ENCODE measurements at places on chromosomes 4 and X. TPM values are rescaled to one million over a fixed set of nuclear protein-coding genes. Genes with fewer than 3 reads are reported as not detected.

- DNase-seq: no peak
- no peaks in the 10 kb centered on the region for H3K4me1 ChIP-seq
- H3K4me3 ChIP-seq: no peak overlapping the region
These were observed 39.9 kb downstream of the ATG4A start for GRCh38 chrX:108131471-108131870.

DNA sequence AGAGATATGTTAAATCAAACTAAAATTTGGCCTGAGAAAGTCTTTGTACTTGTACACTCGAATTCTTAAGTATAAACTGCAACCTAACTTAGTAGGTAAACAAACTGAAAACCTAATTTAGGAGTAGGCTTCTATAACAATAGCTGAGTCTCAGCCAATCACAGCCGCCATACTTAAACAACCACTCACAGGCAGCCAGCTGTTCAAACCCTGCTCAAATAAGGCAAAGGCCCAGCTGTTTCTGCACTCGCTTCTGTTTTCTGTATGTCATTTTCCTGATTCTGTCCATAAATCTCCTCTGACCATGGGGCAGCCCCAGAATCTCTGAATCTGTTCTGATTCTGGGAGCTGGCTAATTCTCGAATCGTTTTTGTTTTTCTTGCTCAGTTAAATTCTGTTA is 7.8 kb upstream of the PLS3 start:
- no peak overlapping the region for H3K4me3 ChIP-seq
- no peaks in the 10 kb centered on the region for H3K36me3 ChIP-seq
- no peaks in the 10 kb centered on the region for H3K4me1 ChIP-seq
- DNase-seq: no peak
- no peak overlapping the region for H3K27ac ChIP-seq

GRCh38 chr4:42326524-42326923 is 70.8 kb upstream of the SHISA3 start:
- H3K36me3 ChIP-seq: no peaks in the 10 kb centered on the region
- H3K27ac ChIP-seq: no peak overlapping the region
- no peak for DNase-seq
- H3K4me3 ChIP-seq: no peak overlapping the region

DNA sequence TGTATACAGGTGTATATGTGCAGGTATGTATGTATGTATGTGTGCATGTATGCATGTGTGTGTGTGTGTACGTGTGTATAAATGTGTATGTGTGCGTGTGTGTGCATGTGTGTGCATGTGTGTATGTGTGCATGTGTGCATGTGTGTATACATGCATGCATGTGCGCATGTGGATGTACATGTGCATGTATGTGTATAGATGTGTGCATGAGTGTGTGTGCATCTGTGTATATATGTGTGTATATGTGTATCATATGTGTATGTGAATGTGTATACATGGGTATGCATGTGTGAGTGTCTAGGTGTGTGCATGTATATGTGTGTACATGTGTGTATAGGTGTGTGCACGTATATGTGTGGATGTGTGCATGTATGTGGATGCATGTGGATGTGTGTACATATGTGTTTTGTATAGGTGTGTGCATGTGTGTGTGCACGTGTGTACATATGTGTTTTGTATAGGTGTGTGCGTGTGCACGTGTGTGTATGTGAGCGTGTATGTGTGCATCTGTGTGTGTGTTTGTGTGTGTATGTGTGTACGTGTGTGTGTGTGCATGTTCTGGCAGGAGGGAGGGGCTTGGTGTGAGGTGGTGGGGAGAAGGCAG is 6.0 kb downstream of the BGN start:
- no peaks in the 10 kb centered on the region for H3K36me3 ChIP-seq
- H3K4me3 ChIP-seq: no peak overlapping the region
- no peaks in the 10 kb centered on the region for H3K4me1 ChIP-seq
- DNase-seq: no peak
- no peak overlapping the region for H3K27ac ChIP-seq
- no peaks in the 10 kb centered on the region for H3K27me3 ChIP-seq

GRCh38 chr4:2304877-2305561 is 43.1 kb upstream of the MXD4 start:
- DNase-seq: peak; percentile 14
- H3K4me1 ChIP-seq: no peaks in the 10 kb centered on the region
- no peaks in the 10 kb centered on the region for H3K27me3 ChIP-seq
- H3K36me3 ChIP-seq: no peaks in the 10 kb centered on the region

GRCh38 chr4:131044368-131044767 is 1948.4 kb downstream of the C4orf33 start:
- no peak overlapping the region for H3K4me3 ChIP-seq
- no peaks in the 10 kb centered on the region for H3K4me1 ChIP-seq
- H3K27ac ChIP-seq: no peak overlapping the region
- H3K27me3 ChIP-seq: no peaks in the 10 kb centered on the region
- DNase-seq: no peak
- no peaks in the 10 kb centered on the region for H3K36me3 ChIP-seq

- H3K27ac ChIP-seq: no peak overlapping the region
- no peaks in the 10 kb centered on the region for H3K27me3 ChIP-seq
- H3K4me1 ChIP-seq: no peaks in the 10 kb centered on the region
- DNase-seq: no peak
- no peaks in the 10 kb centered on the region for H3K36me3 ChIP-seq
- no peak overlapping the region for H3K4me3 ChIP-seq
These were observed 67.6 kb upstream of the GYPA start for GRCh38 chr4:144208074-144208473.

GRCh38 chrX:40267334-40268187 is 169.8 kb upstream of the BCOR start:
- H3K4me1 ChIP-seq: no peaks in the 10 kb centered on the region
- H3K27me3 ChIP-seq: no peaks in the 10 kb centered on the region
- H3K4me3 ChIP-seq: peak overlapping the region; percentile 28
- H3K36me3 ChIP-seq: no peaks in the 10 kb centered on the region

- no peak overlapping the region for H3K27ac ChIP-seq
- H3K36me3 ChIP-seq: no peaks in the 10 kb centered on the region
- DNase-seq: no peak
- H3K27me3 ChIP-seq: no peaks in the 10 kb centered on the region
- no peak overlapping the region for H3K4me3 ChIP-seq
These were observed 709.8 kb upstream of the HS3ST1 start for GRCh38 chr4:12138488-12138887.

DNA sequence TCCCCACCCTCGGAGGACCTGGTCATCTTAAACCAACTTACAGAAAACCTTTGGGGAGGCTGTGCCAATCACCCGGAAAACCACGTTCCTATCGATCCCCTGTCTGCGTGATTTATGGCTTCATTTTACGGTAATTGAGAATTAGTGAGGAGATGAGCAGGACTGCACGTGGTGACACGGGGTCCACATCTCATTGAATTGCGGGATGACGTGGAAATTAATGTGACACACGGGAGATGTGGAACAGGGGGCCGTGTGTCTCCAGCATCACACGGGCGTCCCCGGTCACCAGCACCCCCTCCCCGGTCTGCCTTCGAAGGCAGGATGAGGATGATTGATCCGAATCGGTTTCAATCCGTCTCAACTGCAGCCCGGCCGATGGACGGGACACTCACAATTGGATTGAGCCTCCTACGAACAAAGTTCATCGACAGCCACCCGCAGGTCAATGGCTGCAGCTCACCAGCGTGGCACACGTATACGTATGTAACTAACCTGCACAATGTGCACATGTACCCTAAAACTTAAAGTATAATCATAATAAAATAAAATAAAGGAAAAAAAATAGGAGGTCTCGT is 160.3 kb downstream of the SHOX start:
- no peak overlapping the region for H3K27ac ChIP-seq
- no peaks in the 10 kb centered on the region for H3K4me1 ChIP-seq
- no peaks in the 10 kb centered on the region for H3K36me3 ChIP-seq
- no peak for DNase-seq

DNA sequence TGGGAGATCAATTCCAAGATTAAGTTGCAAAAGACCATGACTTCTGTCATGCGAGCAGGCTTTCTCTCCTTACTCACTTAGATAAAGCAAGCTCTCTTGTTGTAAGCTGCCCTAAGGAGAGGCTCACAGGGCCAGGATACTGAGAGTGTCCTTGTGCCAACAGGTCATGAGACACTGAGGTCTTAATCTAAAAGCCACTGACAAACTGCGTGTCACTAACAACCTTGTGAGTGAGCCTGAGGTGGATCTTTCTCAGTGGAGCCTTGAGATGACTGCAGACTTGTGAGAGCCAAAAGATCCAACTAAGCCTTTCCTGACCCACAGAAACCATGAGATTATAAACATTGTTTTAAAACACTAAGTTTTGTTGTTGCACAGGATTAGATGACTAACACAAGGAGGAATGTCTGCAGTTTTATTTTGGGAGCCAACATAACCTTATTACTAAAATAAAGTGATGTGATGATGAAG is 170.5 kb downstream of the SLC39A8 start:
- no peaks in the 10 kb centered on the region for H3K4me1 ChIP-seq
- no peak overlapping the region for H3K27ac ChIP-seq
- no peaks in the 10 kb centered on the region for H3K36me3 ChIP-seq
- no peaks in the 10 kb centered on the region for H3K27me3 ChIP-seq

DNA sequence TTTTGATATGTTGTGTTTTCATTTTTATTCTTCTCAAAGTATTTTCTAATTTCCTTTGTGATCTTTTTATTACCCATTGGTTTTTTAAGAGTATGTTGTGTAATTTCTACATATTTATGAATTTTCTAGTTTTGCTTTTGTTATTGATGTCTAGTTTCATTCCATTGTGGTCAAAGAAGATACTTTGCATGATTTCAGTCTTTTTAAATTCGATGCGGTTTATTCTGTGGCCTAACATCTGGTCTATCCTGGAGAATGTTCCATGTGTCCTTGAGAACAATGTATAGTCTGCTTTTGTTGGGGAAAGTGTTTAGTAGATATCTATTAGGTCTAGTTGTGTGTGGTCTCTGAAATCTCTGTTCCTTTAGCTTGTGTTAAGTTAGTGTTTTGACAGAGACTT is 46.2 kb downstream of the PPEF1 start:
- no peak overlapping the region for H3K27ac ChIP-seq
- H3K36me3 ChIP-seq: no peaks in the 10 kb centered on the region
- H3K27me3 ChIP-seq: peaks cover 3% of the 10 kb centered on the region
- no peaks in the 10 kb centered on the region for H3K4me1 ChIP-seq
- no peak overlapping the region for H3K4me3 ChIP-seq

DNA sequence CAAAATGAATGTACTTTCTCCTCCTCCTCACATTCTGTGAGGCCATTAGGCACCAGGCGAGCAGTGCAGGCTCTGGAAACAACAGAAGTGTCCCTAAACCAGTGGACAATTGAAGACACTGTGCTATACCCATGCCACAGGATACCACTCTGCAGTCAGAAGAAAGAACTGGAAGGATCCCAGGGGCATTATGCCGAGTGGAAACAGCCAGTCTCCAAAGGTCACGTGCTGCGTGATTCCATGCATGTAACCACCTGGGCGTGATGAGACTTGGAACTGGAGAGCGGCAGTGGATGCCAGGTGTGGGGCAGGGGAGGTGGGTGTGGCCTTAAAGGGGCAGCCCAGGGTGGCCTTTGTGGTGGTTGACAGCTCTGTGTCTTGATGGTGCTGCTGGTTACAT is 139.4 kb downstream of the EVC2 start:
- no peaks in the 10 kb centered on the region for H3K4me1 ChIP-seq
- H3K36me3 ChIP-seq: no peaks in the 10 kb centered on the region
- no peak overlapping the region for H3K27ac ChIP-seq
- H3K27me3 ChIP-seq: no peaks in the 10 kb centered on the region

DNA sequence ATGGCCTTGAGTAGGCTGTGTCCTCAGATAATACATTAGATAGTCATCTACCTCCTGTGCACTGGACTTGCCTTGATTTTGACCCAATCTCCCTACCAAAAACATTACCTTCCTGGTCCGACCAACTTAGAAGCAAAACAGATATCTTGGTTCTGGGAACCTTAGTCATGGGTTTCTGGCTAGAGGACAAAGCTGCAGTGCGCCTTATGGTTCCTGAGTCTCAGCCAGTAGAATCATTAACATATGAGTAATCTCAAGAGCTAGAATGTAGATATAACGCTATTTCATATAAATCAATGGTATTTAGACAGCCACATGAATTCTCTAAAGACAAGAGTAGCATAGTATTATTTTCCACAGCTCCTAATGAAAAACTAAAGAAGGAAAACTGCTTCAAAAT is 83.1 kb downstream of the GRIA3 start:
- H3K36me3 ChIP-seq: no peaks in the 10 kb centered on the region
- no peaks in the 10 kb centered on the region for H3K4me1 ChIP-seq
- no peak overlapping the region for H3K27ac ChIP-seq
- no peak for DNase-seq
- H3K27me3 ChIP-seq: no peaks in the 10 kb centered on the region
- no peak overlapping the region for H3K4me3 ChIP-seq

DNA sequence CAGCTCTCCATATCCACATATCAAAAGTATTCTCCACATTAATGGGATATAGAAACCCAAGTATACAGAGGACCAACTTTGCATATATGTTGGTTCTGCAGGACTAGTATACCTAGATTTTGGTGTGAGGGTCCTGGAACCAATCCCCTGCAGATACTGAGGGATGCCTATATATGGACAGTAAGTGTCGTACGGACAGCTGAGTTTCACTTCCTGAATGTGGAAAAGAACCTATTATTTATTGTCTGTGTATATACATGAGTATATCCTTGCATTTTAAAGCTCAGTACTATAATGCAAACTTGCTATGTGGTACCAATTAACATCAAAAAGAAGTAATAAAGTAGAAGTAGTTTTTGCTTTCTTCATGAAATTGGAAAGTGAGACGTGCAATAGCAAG is 101.9 kb downstream of the FBXW7 start:
- no peak overlapping the region for H3K27ac ChIP-seq
- H3K36me3 ChIP-seq: no peaks in the 10 kb centered on the region
- no peaks in the 10 kb centered on the region for H3K4me1 ChIP-seq
- no peaks in the 10 kb centered on the region for H3K27me3 ChIP-seq

- H3K27ac ChIP-seq: no peak overlapping the region
- H3K4me1 ChIP-seq: no peaks in the 10 kb centered on the region
- H3K4me3 ChIP-seq: no peak overlapping the region
- H3K36me3 ChIP-seq: no peaks in the 10 kb centered on the region
- no peak for DNase-seq
- H3K27me3 ChIP-seq: no peaks in the 10 kb centered on the region
These were observed 8.3 kb upstream of the SPP1 start for GRCh38 chr4:87967193-87967592.

DNA sequence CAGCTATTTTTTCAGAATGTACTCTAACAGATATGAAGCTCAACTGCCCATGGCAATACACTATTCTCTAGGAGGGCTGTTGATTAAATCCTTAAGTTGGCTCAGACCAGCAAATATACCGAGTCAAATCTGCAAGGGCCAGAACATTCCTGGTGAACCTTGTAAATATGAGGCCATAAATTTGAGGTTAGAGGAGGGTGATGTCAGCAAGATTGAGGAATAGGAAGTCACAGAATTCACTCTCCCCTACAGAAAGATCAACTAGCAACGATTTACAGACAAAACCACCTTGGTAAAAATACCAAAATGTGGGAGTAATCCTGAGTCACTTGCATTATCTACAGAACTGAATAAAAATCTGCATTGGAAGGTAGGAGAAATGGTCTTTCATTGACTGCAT is 399.3 kb downstream of the GPM6A start:
- no peaks in the 10 kb centered on the region for H3K27me3 ChIP-seq
- no peak overlapping the region for H3K4me3 ChIP-seq
- no peaks in the 10 kb centered on the region for H3K36me3 ChIP-seq
- no peak for DNase-seq
- H3K4me1 ChIP-seq: no peaks in the 10 kb centered on the region
- H3K27ac ChIP-seq: no peak overlapping the region

- no peak overlapping the region for H3K4me3 ChIP-seq
- H3K27ac ChIP-seq: no peak overlapping the region
- H3K4me1 ChIP-seq: no peaks in the 10 kb centered on the region
- H3K36me3 ChIP-seq: no peaks in the 10 kb centered on the region
- H3K27me3 ChIP-seq: no peaks in the 10 kb centered on the region
These were observed 59.7 kb downstream of the NBDY start for GRCh38 chrX:56788717-56789122.

The FRAS1 gene
- total RNA-seq: 2.1 TPM

The UGT2A1 gene
- not detected for total RNA-seq

Measured in colonic mucosa (tissue), 4 donors.